ENCODE measurements at places on chromosomes 11 and 22.

GRCh38 chr11:2799881-2800654, 85.5 kb downstream of the CDKN1C start:
- DNase-seq: no peak

- DNase-seq: no peak
Measured at GRCh38 chr22:19598054-19598855, 74.0 kb upstream of the CLDN5 start.

DNA sequence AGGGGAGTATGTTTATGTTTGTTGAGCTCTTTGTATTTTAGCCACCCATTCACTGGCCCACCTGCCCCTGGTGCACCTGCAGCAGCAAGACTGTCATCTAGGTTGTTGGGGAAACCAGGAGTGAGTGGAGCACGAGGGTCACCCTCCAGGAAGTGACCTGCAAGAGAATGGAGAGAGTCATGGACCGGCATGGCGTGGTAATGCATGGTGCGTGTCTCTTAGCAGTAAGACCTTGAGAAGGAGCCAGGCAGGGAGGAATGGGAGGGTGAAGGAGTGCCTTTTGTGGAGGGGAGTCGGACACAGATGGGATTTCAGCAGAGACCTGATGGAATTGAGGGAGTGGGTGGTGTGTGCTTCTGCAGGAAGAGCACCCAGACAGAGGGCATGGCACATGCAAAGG, 37.9 kb downstream of the KCNQ1 start:
- no peak for DNase-seq

DNA sequence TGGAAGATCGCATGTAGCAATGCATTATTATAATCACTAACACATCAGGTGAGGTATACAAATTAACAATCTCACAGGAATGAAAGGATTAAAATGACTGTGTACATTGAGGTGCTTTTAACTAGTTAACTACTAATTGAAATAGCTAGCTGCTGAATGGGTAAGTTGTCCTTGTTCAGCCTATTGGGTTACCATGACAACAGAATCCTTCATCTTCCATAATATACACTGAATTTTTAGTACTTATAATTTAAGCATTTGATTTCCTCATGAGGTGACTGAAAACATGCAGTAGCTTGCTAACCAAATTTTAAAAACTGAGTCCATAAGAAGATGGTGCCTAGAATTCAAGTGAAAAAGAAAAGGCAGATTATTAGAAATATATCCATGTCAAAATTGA, 347.9 kb downstream of the FAT3 start:
- no peak for DNase-seq

GRCh38 chr11:76391021-76391420, 9.9 kb downstream of the GVQW3 start:
- no peak for DNase-seq

- DNase-seq: no peak
Measured at GRCh38 chr11:133619397-133619796, 87.1 kb upstream of the OPCML start.

DNA sequence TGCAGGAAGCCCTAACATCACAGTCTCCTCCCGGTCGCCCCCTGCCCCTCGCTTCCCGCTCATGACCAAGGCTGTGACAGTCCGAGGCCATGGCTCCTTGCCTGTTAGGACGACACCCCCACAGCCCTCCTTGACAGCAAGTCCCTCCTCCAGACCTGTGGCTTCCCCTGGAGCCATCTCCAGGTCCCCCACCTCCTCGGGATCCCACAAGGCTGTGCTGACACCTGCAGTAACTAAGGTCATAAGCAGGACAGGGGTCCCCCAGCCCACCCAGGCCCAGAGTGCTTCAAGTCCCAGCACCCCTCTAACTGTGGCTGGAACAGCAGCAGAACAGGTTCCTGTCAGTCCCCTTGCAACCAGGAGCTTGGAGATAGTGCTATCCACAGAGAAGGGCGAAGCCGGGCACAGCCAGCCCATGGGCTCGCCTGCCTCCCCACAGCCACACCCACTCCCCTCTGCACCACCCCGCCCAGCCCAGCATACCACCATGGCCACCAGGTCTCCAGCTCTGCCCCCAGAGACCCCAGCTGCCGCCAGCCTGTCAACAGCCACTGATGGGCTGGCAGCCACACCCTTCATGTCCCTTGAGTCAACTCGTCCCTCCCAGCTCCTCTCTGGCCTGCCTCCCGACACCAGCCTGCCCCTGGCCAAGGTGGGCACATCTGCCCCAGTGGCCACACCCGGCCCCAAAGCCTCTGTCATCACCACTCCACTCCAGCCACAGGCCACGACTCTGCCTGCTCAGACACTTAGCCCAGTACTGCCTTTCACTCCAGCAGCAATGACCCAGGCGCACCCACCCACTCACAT, 63.2 kb downstream of the OTOG start:
- DNase-seq: no peak

DNA sequence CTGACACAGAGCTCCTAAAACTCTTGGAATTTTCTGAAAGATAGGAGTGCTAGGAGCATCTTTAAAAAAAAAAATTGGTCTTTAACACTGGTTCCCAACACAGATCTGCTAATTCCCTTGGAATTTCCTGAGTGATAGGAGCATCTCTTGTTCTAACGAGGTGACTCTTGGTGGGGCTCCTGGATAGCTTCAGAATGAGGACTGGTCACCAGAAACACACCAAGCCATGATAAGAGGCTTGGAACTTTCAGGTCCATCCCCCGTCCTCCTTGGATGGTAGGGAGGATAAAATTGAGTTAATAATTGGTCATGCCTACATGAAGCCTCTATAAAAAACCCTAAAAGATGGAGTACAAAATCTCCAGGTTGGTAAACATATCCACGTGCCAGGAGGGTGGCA, 64.5 kb upstream of the LDLRAD3 start:
- no peak for DNase-seq
